ENCODE measurements at places on chromosomes 6 and 20.

GRCh38 chr20:18090044-18090443 is 32.3 kb upstream of the OVOL2 start:
- DNase-seq = no peak

GRCh38 chr6:169938731-169939130 is 187.3 kb downstream of the ERMARD start:
- DNase-seq = no peak

DNA sequence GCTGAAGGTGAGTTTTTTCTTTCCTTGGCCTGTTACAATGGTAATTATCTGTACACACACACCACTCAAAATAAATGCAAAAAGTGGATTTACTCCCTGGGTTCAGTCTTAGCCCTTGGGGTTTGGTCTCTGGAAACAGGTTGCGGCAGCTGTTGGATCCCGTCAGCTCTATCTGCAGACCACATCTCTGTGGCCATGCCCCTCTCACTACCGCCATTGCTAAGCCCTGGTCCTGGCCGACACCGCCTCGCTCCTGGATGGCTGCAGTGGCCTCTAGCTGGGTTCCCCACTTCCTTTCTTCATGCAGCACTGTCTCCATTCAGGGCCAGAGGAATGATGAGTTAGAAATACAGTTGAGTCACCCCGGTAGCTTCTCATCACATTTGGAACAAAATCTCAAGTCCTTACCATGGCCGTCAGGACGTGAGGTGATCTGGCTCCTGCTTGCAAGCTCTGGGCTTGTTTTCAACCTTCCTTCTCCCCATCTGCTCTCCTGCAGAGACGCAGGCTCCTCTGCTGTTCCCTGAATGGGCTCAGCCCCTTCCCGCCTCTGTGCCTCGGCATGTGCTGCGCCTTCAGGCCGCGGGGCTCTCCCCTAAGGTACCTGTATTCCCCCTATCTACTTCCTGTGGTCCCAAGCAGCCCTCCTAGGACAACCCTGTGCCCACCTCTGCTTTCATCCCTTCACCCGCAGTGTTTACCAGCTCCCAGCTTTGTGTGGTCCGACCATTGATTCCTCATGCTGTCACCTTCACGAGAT is 38.0 kb downstream of the EFCAB8 start:
- DNase-seq = no peak

- DNase-seq = no peak
These were observed 44.1 kb downstream of the IRF4 start for GRCh38 chr6:435441-436307.

- no peak for DNase-seq
These were observed 11.3 kb downstream of the KDM1B start for GRCh38 chr6:18166312-18167036.

GRCh38 chr6:132812255-132812732 is 2.1 kb upstream of the RPS12 start:
- no peak for DNase-seq

DNA sequence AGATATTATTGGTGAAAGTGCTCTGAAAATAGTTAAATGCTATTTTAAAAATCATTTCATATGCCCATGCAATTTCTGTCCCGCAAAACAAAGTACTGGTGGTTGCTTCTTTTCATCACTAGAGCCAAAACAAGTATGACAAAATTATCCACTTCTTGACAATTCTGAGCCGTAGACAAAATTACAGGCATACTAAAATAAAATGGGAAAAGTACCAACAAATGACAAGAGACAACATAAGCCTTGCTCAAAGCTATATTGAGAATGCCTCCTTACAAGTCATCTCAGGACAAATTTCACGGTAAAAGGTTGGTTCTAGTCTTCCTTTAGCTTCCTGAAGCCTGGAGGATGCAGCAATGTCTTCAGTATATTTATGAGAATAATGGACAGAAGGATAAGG is 28.9 kb downstream of the NDRG3 start:
- no peak for DNase-seq

DNA sequence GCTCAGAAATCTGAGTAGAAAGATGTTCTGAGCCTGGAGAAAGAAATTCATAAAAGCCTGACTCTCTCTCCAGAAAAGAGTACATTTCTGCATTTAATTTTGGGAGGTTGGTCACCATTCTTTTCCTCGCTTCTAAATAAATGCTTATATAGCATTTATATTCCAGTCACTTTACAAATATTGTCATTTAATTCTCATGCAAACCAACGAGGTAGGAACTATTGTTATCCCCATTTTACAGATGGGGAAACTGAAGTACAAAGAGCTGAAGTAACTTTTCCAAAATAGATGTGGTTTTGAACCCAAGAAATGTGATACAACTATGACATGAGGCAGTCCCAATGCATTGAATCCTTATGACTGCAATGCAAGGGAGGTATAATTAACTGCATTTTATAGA is 4.5 kb upstream of the TRIB3 start:
- no peak for DNase-seq

Data from cerebellar nuclear complex (tissue), 1 donor.